Fibroblast of the aortic adventitia (primary cell): ENCODE measurements at places on chromosomes 7 and 10. TPM values are rescaled to one million over a fixed set of nuclear protein-coding genes. Genes with fewer than 3 reads are reported as not detected.

Gene KCND2
- 11.3 and 100 TPM in 2 replicates for total RNA-seq

Gene ECHDC3
- total RNA-seq = 0.98 and 1.2 TPM in 2 replicates

Gene MYO3A
- not detected in 2 replicates for total RNA-seq

Gene FAM237B
- total RNA-seq = not detected in 2 replicates
